ENCODE measurements at places on chromosomes 11 and 22.

GRCh38 chr11:7413961-7414915 lies 71.1 kb upstream of the OLFML1 start:
- DNase-seq: no peak

DNA sequence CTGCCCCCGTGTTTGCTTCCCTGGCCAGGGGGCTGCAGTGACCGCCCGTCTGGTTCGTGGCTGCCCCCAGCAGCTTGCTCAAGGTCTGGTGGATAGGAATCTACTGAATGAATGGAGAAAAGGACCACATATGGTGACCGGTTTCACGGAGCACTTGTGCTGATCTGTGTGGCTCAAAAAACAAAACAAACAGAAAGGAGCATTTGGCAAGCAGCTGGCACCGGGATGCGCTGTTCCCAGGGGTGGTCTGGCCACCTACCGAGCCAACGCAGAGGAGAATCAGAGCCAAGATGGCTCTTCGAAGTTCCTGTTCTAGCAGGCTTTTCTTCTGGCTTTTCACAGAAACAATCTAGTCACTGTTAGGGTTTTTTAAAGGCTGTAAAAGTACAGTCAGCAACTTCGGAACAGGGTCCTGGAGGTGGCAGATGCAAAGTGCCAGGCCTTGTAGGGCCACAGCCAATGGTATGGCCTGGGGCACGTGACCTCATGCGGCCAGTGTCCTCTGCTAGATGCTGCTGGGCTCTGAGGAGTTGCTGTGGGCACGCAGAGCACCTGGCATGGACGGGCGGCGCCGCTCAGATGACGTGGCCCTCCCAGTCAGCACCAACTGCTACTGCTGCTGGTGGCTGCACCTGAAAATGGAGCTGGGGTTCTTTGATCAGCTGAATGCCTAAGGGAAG lies 27.3 kb upstream of the PACSIN2 start:
- peak; percentile 65 for DNase-seq

DNA sequence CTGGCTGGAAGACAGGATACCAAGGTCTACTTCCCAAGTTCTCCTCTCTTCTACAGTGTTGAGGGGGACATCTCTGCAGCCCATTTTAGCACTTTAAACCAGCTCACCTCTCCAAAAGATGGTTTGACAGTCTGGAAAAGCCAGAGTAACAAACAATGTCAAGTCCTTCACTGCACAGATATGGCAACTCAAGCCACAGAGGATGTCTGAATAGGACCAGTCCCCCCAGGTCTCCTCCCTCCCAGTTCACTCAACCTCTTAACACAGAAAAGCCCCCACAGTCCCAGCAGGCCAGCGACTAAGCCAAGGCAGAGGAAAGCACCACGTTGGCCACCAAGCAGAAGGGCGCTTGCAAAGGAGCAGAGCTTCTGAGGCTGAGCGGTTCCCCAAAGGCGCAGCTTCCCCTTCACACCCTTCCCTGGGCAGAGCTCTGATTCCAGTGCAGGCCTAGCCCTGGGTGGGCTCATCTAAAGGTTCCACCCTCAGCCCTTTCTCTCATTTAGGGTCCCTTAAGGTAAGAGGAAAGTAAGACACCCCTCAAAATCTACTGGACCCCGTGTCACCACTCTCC lies 62.7 kb downstream of the PAK1 start:
- no peak for DNase-seq

GRCh38 chr11:117144477-117145392 lies 648 bp downstream of the PAFAH1B2 start:
- no peak for DNase-seq

- DNase-seq: no peak
Observed at GRCh38 chr22:48889209-48889830, 938.4 kb downstream of the BRD1 start.

GRCh38 chr11:2272228-2272945 lies 2.0 kb upstream of the ASCL2 start:
- no peak for DNase-seq

DNA sequence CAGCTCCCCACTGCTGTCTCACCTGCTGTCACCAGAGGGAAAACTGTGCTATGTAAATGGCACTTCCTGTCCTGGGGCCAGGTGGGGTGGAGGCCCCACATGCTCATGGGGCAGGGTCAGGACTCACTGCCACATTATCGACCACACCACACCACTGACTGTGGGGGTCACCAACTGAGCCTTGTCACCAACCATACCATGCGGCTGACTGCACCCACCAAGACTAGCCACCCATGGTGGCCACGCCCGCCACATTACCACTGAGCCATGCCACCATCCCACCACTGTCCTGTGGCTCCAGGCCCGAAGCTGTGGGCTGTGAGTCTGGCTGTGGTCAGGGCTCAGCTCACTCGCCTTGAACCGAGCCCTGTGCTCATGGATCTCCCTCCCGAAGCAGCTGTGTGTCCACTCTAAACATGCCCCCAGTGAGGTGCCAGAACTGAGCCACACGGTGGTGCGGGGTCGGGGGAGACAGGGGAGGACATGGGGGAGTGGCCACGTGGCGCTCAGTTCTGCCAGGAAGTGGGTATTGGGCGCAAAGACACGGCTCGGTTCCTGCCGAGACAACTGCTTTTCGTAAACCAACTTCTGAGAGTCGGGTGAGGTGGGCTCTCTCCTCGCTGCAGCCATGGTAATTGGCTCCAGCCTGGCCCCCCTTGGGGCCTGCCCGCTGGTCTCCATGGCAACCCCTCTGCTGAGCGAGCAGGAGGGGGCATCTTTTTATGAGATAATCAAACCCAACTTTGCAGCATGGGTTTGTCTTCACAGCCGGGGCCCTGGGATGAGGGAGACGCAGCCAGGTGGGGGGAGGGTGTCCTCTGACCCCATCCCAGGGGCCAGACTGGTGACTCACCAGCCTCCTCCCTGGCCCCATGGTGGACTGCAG lies 23.2 kb downstream of the RTN4R start:
- no peak for DNase-seq

- DNase-seq: no peak
Observed at GRCh38 chr11:83835423-83835822, 549.3 kb upstream of the CCDC90B start.

DNA sequence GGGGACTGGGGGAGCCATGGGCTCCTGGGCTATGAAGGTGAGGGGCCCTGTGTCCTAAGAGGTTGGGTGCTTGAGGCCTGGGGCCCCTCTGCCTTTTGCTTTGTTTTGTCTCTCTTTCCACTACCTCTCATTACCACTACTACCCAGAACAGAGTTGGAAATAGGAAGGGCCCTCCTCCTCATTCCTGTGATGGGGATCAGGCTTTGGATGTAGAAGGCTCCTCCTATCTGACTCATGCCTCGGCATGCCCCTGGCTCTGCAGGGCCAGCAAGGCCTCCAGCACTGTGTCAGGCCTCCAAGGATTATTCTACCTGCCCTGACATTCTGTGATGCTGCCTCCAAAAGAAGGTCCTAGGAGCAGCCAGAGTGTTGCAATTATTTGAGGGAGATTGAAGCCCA lies 766 bp downstream of the IZUMO1R start:
- DNase-seq: no peak

DNA sequence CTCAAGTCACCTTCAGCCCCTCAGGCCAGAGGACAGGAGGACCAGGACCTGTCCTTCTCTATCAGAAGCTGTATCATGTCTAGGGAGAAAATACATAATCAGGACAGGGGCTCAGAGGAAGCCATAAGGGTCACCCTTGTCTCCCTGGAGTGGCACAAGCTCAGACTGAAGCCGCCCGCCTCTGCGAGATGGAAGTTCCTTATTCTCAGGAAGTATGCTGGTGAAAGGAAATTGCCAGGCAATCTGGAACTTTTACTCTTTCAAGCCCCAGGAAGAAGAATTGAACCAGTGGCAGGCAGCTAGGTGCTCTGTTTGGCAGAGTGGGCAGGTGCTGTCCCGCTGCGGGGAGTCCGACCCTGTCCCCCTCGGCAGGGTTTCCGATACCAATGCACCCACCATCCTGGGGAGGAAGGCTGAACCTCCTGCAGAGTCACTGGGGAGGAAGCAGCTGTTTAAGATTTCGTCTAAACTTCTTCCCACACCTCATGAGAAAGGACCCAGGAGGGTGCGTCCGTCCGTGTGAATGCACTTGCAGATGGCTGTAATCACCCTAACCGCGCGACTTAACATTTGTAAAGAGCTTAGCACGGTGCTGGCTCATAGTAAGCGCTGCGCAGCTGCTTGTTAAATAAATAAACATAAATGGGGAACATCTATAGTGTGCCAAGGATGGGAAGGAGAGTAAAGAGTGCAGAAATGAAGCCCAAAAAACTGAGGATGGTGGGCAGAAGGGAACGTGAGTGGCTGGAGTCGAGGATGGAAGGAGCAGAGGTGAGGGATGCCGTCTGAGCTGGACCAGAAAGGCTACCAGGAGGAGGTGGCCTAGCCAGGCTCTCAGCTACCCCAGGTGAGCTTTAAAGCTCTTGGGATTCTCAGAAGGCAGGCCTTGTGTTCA lies 5.0 kb upstream of the ANO1 start:
- no peak for DNase-seq

- DNase-seq: no peak
Observed at GRCh38 chr11:2094354-2095197, 44.6 kb downstream of the IGF2 start.

DNA sequence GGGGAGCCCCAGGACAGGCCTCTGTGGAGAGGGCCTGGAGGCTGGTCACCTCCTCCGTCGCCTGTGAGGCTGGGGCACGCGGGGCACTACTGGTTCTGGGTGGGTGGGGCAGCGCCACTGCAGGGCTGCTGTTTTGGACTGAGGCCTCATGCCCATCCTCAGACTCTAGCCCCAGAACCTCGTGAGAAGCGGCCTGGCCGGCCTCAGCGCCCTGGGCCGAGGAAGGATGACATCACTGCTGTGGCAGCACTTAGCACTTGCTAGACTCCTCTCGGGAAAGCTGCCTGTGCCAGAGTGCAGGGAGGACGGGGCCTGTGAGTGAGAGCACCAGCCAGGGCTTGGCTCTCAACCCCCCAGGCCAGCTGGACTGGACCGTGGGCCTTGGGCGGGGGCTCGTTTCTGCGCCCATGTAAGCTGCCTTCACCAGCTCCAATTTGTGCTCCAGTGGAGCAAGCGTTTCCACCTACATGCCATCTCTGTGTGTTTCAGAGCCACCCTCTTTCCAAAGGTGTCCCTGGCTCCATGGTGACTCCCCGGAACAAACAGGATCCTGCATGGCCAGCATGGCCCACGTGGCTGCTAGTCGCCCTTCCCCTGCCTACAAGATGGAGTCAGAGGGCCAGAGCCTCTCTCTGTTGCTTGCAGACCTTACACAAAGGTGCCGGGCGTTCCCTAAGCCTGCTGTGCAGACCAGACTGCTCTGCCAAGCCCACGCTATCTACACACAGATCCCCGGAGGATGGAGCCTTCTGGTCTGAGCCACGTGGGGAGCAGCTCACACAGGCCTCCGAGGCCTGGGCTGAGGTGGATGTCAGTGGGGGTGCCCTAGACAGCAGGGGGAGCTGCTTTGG lies 102.9 kb downstream of the CTTN start:
- DNase-seq: peak; percentile 23

- no peak for DNase-seq
Observed at GRCh38 chr11:33182246-33182878, 21.1 kb upstream of the CSTF3 start.

DNA sequence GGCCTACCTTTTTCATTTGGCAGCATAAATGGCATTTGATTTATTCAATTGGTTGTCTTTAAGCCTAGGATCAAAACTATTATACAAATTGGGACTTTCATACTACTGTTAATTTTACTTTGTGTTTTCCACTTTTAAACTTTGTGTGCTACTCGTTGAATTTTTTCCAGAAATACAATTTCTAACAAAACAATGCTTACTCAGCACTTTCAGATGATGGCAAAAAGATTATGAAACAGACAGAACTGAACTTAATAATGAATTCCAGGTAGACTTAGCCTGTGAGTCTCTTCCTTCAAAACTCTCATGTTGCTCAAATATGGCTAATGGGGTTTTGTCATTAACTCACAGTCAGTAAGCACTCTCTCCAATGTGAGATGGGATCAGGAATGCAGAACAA lies 26.3 kb downstream of the OR5T2 start:
- no peak for DNase-seq

DNA sequence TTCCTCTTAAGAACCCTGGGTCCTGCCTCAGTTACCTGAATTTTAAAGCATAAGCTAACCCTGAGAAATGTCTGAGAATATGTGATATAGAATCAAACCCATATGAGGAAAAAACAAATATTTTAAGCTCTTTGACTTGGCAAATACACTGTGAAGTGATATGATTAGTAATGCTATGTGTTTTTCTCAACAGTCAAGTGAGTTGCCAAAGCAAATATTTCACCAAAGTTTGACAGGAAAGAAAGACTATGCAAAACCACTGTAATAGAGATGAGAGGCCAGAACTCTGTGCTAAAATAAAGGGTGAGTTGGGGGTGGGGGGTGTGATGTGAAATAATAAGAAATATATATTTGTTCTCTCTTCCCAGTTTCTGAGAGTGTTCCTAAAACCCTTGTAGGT lies 613.5 kb upstream of the CCDC179 start:
- no peak for DNase-seq

DNA sequence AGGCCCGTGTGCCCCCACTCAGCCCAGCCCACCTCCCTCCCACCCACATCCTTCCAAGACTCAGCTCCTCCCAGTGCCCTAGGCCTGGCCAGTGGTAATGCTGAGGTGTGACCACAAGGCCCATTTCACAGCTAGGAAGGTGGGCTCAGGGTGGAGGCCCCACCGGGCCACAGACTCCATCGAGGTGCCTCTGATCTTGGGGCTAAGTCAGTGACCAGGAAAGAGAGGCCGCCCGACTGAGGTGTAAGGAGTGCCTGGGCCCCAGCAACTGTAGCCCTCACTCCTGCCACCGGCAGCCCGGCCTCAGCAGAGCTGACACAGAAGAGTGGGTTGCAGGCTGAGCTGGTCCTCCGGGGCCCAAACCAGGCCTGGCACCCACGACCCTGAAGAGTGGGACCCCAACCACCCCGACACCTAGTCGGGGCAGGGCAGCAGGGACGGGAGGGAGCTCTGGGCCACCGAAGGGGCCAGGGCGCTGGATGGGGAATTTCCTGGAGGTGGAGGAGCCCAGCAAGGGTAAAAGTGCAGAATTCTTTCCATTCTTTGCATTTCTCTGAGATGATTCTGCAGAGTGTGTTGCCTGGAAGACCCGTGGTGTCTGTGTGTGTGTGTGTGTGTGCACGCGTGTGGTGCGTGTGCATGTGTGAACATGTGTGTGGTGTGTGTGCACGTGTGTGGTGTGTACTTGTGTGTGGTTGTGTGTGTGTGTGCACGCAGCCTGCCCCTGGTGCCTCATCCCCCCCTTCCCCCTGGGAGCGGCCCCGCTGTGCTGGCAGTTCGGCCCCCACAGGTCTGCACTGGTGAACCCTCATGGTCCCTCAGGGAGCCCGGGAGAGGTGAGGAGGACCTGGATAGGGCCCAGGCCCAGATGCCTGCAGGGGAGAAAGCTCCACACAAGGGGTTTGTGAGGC lies 8.3 kb upstream of the PIM3 start:
- no peak for DNase-seq

Data from NCI-H510A treated with DMSO at 0.1 percent for 48 hours (cell line).